IPS DF 6.9 (cell line): ENCODE measurements at places on chromosomes 1 and 21.

DNA sequence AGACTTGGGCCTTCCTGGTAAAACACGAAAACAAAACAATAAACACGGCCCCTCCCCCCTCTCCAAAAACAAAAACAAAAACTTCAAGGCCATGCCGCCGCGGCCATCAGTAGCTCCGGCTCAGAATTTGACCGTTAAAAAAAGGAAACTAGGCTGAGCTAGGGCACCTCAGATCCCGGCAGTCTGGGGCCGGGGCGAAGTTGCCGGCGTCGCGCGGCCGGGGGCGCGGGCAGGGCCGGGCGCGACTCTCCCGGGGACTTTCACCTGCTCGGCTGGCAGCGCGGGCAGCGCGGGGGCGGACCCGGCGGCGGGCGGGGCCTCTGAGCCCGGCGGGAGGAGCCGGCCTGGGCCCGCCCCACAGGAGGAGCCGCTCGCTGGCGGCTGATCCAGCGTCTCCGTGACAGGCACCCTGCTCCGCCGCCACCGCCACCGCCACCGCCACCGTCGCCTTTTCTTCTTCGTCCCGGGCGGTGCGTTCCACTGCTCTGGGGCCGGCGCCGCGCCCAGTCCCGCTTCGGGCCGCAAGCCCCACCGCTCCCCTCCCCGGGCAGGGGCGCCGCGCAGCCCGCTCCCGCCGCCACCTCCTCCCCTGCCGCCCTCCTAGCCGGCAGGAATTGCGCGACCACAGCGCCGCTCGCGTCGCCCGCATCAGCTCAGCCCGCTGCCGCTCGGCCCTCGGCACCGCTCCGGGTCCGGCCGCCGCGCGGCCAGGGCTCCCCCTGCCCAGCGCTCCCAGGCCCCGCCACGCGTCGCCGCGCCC lies at the start of gene NOS1AP:
Gene NOS1AP (plus strand): TSS at position 358 of the 760 bp plus-strand sequence. CDS start 487 bp downstream, outside the sequence.
- no peak for DNase-seq

- DNase-seq: no peak
Measured at GRCh38 chr1:10188133-10188650, 22.2 kb upstream of the KIF1B start.

- DNase-seq: no peak
Measured at GRCh38 chr21:38298832-38299231, 42.0 kb downstream of the KCNJ15 start.

DNA sequence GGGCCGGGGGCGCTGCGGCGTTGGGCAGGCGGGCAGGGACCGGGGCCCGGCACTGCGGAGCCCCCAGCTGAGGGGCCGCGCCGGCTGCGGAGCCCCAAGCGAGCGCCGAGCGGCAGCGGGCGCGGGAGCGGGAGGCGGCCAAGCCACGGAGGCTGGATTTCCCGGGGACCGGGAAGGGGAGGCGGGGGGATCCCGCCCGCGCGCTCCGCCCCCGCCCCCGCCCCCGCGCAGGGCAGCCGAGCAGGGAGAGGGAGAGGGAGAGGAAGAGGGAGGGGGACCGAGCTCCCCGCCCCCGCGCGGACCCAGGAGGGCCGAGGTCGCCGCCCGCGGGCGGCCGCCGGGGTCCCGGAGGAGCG lies at the start of gene DLGAP3:
Gene DLGAP3 (minus strand): TSS at position 154 of the 356 bp plus-strand sequence. CDS start 24,267 bp downstream, outside the sequence.
- no peak for DNase-seq

DNA sequence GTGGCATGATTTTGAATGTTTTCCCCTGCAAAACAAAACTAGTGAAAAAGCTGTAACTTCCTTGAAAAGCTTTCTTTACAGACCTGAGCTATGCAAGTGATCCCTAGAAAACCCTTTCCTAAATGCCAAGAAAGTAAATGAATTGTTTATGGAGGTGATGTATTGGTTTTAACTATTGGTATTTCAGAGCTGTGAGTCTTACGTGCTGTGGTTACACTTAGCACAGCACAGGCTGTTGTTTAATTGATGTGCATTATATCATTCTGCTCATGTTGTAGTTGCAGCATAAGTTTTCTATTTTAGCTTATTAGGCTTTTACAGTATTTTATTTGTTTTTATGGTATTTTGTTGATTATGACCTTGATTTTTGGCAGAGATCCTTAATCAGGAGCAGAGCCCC lies 74.1 kb upstream of the DYNLT5 start:
- no peak for DNase-seq

- no peak for DNase-seq
Measured at GRCh38 chr1:246317332-246318035, 189.6 kb downstream of the SMYD3 start.

- DNase-seq: no peak
Measured at GRCh38 chr21:42317341-42317741, 2.1 kb upstream of the TFF3 start.

GRCh38 chr1:12435639-12436344 lies 182.2 kb downstream of the DHRS3 start:
- DNase-seq: no peak

GRCh38 chr1:2777424-2778219 lies 23.9 kb downstream of the TTC34 start:
- DNase-seq: no peak

GRCh38 chr1:46517932-46518498 lies 28.4 kb downstream of the DMBX1 start:
- no peak for DNase-seq

GRCh38 chr1:117049857-117050256 lies 10.3 kb upstream of the TTF2 start:
- no peak for DNase-seq

GRCh38 chr21:36069713-36070583 lies at the start of gene CBR1:
Gene CBR1 (plus strand): TSS chr21:36070024. CDS start chr21:36070116, 92 bp downstream.
- DNase-seq: no peak

- no peak for DNase-seq
Measured at GRCh38 chr1:172637522-172637921, 21.4 kb upstream of the FASLG start.

DNA sequence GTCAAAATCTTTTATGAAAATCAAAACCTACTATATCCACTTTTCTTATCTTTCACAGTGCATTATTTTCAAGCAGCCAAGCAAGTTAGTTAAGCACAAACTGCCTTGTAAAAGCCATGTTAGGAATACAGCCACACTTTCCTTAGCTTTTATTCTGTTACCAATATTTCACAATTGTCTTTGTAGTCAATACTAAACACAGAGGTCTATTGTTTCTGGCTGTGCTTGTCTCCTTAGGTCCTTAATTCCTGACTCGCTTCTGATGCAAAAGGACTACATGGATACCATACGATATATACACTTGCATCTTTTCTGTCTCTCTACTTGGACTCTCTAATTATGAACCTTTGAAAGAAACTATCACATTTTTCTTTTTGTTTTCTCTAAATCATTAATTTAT lies 331.8 kb downstream of the NEGR1 start:
- DNase-seq: no peak

DNA sequence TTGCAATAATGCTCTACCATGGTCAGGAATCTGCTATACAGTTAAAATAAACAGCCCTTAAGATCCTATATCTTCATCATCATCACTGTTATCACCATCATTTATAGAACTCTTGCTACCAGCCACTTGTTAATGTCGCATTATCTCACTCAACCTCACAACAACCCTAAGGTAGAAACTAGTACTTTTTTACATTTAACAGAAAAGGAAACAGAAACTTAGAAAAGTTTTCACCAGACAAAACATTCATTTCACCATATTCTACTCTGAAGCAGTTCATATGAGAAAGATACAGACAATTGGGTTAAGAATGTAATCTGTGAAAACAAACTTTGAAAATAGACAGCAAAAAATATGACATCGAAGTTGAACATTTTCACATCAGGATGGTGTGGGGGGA lies 262.6 kb downstream of the ATG4C start:
- no peak for DNase-seq

DNA sequence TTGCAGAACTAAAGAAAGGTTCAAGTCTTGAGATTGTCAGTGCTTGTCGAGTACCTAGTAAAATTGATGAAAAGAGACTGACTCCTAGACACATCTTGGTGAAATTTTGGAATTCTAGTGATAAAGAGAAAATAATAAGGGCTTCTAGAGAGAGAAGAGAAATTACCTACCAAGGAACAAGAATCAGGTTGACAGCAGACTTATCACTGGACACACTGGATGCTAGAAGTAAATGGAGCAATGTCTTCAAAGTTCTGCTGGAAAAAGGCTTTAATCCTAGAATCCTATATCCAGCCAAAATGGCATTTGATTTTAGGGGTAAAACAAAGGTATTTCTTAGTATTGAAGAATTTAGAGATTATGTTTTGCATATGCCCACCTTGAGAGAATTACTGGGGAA lies 16.3 kb downstream of the L1TD1 start:
- DNase-seq: no peak

DNA sequence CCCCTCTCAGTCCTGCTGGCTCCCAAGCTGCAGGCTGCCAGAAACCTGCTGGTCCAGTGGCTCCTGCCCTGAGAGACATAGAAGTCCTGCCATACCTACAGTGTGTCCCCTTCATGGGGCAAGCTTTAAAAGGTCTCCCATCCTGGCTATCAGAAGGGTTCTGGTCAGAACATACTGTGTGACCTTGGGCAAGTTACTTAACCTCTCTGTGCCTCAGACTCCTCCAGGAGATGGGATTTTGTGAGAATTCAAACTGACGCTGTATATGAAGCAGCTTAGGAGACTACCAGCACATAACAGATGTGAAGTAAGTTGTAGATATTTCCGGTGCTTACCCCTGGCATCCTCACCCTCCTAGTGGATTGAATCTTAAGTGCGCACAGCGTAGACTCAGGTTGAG lies 8.7 kb upstream of the GJB5 start:
- DNase-seq: no peak

DNA sequence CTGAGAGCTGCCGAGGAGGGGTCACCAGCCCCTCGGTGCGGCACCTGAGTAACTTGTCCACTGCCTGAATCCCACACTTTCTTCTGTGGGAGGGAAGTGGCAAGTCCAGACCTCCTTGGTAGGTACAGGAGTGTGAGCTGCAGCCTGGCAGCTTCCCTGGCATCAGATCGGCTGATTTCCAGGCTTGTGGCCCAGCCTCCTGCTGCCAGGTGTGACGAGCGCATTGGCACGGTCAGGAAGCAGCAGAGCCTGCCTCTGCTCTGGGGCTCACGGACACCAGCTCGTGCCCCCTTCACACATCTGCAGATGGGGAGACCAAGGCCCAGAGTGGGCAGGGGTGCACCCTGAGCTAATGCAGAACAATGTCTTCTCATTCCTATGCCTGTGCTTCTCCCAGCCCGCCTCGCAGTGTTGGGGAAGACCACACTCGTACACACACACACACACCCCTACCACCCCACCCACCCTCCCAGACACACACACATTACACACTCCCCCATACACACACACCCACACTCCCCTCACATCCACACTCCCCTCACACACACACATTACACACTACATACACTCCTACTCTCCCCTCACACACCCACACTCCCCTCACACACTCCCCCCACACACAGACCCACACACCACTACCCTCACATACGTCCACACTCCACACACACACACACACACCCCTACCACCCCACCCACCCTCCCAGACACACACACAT lies 33.1 kb upstream of the SELENON start:
- no peak for DNase-seq

DNA sequence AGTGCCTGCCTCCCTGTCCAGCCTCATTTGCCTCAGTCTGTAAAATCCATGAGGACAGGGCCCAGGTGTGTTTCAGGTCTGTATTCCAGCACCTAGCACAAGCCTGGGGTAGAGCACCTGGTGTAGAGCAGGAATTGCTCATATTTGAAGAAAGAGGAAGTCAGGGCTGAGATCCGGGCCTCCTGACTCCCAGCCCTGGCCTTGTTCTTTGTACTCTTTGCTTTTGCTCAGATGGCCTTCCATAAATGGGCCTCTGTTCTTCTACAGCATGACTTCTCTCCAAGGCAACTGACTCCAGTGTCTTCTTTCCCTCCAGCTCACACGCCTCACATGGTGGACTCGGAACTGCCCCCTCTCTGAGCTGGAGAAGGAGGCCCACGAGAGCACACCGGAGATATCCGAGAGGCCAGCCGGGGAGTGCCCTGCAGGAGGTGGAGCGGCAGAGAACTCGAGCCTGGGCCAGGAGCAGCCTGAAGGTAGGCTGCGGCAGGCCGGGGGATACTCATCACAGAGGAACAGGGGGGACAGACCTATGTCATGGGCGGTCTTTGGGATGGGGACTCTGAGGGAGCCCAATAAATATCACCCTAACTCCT lies 19.7 kb downstream of the SLC5A9 start:
- DNase-seq: no peak

- no peak for DNase-seq
Measured at GRCh38 chr1:30710407-30710806, 13.0 kb downstream of the MATN1 start.

DNA sequence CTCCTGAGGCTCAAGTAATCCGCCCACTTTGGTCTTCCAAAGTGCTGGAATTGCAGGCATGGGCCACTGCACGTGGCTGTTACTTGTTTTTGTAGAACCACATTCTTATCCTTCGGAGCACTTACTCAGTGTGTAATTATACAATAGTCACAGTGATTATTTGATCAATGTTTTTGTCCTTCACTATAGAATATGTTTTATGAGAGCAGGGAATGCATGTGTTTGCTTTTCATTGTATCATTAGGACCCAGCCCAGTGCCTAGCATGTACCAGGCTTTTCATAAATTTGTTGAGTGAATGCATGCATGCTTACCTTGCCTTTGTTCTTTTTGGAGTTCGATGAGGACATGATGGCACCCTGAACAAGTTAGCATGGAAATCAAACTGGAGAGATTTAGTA lies 5.8 kb downstream of the SZT2 start:
- DNase-seq: no peak

DNA sequence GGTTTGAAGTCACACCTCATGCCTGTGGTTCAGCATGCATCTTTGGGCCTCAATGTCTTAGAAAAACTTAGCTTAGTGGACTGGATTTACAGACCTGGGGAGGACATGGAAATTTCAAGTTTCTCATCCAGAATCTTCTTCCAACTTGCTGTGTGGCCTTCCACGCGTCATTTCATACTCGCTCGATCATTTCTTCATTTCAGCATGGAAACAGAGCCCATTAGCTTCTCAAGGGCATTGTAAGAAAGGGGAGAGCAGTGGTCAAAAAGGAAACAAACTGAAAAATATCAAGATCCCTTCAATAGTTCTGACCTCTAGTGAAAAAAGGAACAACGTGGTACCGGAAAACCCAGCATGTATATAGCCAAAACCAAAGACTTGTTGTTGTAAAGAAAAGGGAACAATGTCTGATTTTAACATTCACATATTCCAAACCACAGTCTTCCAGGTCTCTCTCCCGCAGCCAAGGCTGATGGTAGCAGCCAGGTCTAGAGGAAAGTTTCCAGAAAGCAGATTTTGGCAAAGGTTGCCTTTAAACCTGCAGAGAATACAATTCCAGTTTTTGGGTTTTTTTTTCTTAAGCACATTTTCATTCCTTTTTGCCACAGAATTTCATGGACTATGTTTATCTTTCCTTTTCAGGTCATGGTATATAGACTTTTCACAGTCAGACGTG lies 97.0 kb upstream of the CDC42BPA start:
- no peak for DNase-seq
